ENCODE measurements at places on chromosomes 4 and X. TPM values are rescaled to one million over a fixed set of nuclear protein-coding genes. Genes with fewer than 3 reads are reported as not detected.

DNA sequence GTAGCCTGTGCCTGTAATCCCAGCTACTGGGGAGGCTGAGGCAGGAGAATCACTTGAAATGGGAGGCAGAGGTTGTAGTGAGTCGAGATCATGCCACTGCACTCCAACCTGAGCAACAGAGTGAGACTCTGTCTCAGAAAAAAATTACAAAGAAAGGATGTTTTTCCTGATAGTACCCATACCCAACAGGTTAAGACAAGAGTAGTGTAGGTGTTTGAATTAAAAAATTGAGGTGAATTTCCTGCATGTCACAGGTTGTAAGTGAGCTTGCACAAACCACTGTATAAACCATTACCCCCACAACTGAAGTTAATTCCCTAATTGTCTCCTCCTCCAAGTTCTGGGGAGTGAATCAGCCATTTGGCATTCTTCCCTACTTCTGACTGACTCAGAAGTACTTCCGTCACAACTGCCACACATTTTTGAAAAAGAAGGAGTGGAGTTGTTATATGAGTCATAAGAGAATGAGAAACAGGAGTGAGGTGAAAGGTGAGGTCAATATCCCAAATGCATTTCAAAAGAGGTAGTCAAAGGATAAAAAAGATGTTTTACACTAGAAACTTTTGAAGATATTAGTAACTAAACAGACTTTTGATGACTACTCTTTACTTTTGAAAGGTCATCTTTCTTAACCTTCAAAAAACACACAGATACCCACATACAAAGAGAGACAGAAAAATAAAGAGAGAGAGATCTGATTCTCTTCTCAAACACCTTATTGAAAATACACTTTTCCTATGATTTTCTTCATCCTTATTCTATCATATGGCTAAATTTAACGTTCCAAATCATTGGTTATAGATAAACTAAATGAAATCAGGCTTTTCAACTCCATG is 134.5 kb downstream of the BTC start:
- no peak for DNase-seq

Gene TMEM31
- total RNA-seq = 0.74 TPM

GRCh38 chr4:123304151-123304964 is 92.2 kb upstream of the SPRY1 start:
- no peak for DNase-seq

- no peak for DNase-seq
Measured at GRCh38 chr4:17939054-17939453, 82.5 kb downstream of the LCORL start.

Gene GAGE12E
- total RNA-seq = not detected
